Stimulated activated CD4-positive, alpha-beta T cell treated with anti-CD3 and anti-CD28 coated beads, Interleukin-12 subunit alpha, Interleukin-12 subunit beta, amount 100 ng/mL, for 24 hours (primary cell): ENCODE measurements at places on chromosomes 13 and 19.

DNA sequence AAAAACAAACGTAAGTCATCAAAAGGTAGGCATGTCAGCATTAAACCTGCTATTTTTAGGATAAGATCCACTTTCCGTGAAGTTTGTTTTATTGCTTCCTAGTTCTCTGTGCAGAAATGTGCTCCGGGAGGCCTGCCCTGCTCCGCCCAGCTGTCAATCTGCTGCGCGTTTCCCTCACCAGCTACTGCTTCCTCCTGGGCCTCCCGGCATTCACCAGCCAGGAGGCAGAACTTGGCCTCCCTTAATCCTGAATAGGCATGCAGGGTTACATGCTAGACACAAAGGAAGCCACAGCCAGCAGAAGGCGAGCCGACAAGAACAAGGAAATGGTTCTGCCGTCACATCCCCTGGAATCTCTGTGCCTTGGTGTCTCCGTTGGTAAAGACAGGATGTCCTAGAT is 386.2 kb downstream of the IRS2 start:
- DNase-seq = no peak

GRCh38 chr19:28989739-28990138 is 223.2 kb downstream of the UQCRFS1 start:
- DNase-seq = no peak

GRCh38 chr13:21967871-21968270 is 297.0 kb downstream of the FGF9 start:
- DNase-seq = no peak

DNA sequence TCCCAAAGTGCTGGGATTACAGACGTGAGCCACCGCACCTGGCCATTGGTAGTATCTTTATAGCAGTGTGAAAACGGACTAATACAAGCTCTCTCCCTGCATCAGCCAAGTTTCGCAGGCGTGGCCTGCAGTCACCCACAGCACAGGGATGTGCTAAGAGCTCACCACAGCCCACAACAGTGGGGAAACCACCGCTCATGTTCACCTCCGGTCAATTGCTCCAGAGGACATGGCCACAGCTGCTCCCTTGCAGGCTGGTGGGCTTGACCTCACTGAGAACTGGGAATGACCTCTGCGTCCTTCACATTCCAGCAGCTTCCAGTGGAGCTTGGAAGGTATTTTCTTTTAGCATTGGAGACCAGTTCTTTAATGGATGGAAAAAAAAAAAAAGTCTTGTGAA is 156.4 kb downstream of the KCTD15 start:
- DNase-seq = no peak

- no peak for DNase-seq
These were observed 54.6 kb downstream of the TRPM4 start for GRCh38 chr19:49212016-49212701.

- DNase-seq = no peak
These were observed at the start of gene GPC6 for GRCh38 chr13:93226623-93227279. Gene GPC6, plus strand, starts transcription at chr13:93226807.

GRCh38 chr13:107743983-107744382 is 471.4 kb downstream of the LIG4 start:
- DNase-seq = no peak
